ENCODE measurements at places on chromosomes 5 and 9.

- DNase-seq, result no peak
These were observed 121.5 kb downstream of the EHMT1 start for GRCh38 chr9:137740312-137740711.

GRCh38 chr5:29614206-29614605 lies 1579.3 kb upstream of the CDH6 start:
- DNase-seq, result no peak

- no peak for DNase-seq
These were observed 31.8 kb upstream of the FOXB2 start for GRCh38 chr9:76987594-76988200.

- DNase-seq, result peak; percentile 71
These were observed at the start of gene TMED9 for GRCh38 chr5:177592010-177592834. TSS of gene TMED9 (plus strand) at chr5:177592203. CDS start at chr5:177592215, 12 bp downstream.

- no peak for DNase-seq
These were observed 575.8 kb upstream of the CLINT1 start for GRCh38 chr5:158434749-158435148.

GRCh38 chr5:140325486-140325885 lies 20.9 kb downstream of the HBEGF start:
- DNase-seq, result no peak

- no peak for DNase-seq
These were observed 563.9 kb downstream of the ANXA1 start for GRCh38 chr9:73715591-73715990.

- no peak for DNase-seq
These were observed 9.9 kb upstream of the SPARC start for GRCh38 chr5:151696470-151697061.

- no peak for DNase-seq
These were observed 43.3 kb downstream of the NCS1 start for GRCh38 chr9:130215341-130216119.
